Mucosa of descending colon (tissue), 3 donors: ENCODE measurements at places on chromosomes 5 and 9. TPM values are rescaled to one million over a fixed set of nuclear protein-coding genes. Genes with fewer than 3 reads are reported as not detected.

CDK5RAP2 gene
- 27.0 TPM for total RNA-seq

DNA sequence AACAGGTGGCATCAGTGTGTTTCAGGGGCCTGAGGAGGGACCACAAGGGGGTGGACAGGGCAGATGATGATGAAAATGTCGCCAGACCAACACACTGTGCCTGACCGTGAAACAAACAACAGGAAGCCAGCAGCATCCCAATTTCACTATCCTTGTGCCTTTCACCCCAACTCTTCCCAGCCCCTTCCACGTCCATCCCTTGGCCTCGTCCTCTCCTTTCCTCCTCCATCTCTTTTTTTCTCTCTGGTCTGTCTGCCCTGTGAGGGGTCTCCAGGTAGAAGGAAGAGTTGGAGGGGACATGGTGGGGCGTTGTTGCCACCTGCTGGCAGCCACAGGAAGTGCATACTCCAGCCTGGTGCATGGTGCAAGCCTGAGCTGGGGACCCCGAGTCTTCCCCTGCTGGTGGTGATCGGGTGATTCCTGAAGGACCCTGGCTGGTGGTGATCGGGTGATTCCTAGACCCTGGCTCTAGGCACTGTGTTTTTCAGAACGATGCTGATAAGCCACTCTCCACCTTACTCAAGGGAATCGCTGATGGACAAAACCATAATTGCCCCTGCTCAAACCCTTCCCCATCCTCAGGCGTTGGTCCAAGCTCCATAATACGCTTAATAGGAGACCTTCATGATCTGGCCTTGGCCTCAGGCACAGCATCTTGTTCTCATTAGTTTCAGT is 21.7 kb upstream of the NSD1 start:
- DNase-seq = peak; percentile 75

DNA sequence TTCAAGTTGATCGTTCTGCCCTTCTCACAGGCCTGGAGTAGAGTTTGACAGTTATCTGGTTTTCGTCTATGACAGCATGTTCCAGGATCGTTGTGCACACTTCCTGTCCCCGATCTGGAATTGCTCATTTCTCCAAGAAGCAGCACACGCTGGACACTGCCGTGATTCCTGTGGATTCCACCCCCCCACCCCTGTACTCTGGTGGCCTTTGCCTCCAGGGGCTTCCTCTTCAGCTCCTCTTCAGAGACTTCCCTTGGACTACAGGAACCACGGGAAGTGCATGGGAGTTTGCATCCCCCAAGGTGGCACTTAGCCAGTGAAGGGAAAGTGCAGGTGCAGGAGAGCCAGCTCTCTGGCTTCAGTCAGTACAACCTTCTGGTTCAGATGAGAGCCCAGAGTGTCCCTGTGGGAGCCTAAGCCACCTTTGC is 160.7 kb downstream of the CACNA1B start:
- no peak for DNase-seq

DNA sequence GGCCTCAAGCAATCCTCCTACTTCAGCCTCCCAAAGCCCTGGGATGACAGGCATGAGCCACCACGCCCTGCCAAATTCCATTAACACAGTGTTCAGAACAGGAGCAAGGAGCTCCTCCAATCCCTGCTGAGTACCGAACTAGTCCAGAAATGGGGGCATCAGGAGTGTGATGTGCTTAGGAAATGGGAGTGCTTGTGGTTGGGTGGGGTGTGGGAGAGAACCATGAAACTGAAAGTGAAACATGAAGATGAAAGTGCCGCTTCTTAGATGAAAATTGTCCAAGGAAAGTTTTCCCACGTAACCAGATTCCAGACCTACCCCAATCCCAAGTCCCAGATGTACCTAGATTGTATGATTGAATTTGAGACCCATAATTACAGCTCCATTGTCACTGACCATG is 16.7 kb upstream of the ZNF131 start:
- DNase-seq = no peak

DNAJA1 gene
- total RNA-seq = 122 TPM

DOCK2 gene
- total RNA-seq = 7.2 TPM
